ENCODE measurements at places on chromosomes 2 and 18.

DNA sequence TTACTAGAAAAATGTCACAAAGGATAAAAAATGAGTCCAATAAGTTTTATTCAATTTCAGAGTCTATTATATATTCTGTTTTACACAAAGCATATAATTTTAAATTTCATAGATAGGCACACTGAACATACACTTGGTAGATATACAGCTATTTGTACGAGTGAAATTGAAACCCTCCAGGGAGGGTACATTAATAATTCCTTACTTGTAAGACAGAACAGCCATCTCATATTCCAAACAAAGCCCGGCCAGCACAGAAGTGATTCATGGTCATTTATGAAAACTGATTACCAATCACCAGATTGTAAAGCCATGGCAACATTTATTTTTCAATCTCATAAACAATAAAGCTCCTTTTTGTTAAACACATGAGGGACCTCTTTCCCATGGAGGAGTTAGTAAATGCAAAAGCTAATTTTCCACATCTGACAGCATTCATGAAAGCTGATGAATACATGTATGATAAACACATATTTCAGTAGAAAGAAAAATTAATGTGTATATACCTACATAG is 190.6 kb downstream of the TDRD15 start:
- DNase-seq: no peak

DNA sequence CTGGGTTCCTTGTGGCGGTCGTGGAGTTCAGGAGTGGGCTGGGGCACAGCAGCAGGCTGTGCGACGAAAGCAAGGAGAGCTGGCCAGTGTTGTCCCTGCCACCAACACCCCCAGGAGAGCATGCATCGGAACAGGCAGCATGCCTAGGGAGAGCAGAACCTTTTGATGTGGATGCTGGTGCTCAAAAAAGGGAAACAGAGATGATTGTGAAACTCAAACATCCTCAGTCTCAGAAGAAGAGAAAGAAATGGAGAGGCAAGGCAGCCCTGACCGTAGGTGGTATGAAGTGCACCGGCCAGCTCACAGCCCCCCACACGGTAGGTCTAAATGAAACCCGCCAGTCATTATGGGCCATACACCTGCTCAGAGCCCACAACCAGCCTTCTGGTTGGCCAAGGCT is 253.4 kb downstream of the GBX2 start:
- no peak for DNase-seq

DNA sequence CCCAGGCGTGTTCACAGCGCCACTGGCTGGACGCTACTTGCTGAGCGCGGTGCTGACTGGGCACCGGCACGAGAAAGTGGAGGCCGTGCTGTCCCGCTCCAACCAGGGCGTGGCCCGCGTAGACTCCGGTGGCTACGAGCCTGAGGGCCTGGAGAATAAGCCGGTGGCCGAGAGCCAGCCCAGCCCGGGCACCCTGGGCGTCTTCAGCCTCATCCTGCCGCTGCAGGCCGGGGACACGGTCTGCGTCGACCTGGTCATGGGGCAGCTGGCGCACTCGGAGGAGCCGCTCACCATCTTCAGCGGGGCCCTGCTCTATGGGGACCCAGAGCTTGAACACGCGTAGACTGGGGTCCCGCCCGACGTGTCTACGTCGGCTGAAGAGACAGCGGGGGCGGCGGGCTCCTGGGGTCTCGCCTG is 891 bp upstream of the KHK start:
- DNase-seq: peak; percentile 64

DNA sequence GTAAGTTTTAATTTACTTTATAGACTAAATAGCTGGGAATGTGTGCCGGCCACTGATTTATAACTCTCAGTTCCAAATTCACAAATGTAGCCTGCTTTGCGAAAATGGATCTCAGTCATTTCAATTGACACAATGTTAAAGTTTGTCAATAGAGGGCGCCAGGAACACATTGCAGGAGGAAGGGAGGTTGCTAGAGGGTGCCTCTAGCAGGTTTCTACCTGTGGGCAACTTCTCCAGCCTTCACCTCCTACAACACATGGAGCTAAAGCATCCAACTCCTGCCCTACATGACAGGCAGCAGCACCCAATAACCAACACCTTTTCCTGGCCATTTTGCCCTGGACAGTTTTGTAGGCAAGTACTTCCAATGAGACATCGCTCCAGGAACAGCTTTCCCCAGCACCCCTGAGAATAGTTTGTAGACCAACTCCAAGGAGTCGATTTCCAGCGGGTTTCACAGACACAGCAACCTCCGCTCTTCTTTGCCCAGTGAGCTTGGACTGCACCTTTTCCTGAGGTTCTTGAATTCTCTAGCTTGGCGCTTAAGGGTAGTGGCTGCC is 784.8 kb upstream of the CDH2 start:
- no peak for DNase-seq

DNA sequence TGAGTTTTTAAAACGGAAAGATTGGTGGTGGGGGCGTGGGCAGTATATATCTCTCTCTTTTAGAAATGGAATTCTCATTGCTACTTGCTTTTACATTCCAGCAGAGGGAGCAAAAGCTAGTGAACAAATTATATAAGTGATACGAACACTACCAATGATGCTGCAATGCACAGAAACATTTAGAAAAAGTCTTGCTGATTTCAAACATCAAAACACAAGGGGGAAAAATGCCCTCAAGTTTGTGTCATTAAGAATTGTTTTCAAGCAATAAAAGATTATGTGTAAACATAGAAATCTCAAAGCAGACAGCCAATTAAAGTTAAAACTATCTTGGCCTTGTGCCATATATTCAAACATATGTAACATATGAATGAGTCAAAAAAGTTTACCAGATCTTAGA is 296.3 kb upstream of the KCNJ3 start:
- DNase-seq: no peak

- no peak for DNase-seq
Observed at GRCh38 chr2:24352664-24353063, 7.7 kb downstream of the ITSN2 start.

- DNase-seq: no peak
Observed at GRCh38 chr2:150076281-150076680, 411.2 kb downstream of the RND3 start.

- DNase-seq: no peak
Observed at GRCh38 chr2:17798338-17798737, 17.9 kb upstream of the MSGN1 start.

DNA sequence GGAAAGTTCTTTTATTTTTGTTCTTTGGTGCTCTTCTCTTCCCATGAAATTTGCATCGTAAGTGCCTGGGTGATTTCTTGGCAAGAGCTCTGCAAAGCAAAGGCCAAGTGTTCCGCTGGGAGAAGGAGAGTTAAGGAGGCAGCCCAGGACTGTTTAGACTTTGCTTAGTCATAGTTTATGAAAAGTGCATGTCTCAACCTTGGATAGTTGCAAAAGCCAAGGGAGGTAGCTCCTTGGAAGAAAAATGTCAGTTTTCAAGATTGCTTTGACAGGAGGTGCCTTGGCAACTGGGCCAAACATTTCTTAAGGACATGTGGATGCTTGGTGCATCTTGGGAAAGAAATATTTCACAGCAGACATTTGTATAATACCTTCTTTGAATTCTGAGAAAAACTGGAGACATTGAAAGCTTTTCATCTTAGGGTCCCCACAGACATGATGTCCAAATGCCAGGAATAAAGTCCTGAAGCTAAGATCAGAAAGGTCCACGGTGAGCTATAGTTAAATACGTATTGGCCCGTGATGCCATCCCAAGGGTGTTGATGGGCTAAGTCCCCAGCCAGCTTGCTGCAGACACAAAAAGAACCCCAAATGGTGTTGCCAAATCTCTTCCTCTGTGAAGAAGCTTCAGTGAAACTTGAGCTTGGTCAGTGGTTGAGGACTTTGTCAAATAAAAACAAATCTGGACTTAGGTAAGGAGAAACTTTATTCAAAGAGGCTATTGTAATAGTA is 96.3 kb upstream of the THUMPD2 start:
- DNase-seq: no peak

- DNase-seq: no peak
Observed at GRCh38 chr18:37900326-37900725, 334.7 kb upstream of the CELF4 start.

DNA sequence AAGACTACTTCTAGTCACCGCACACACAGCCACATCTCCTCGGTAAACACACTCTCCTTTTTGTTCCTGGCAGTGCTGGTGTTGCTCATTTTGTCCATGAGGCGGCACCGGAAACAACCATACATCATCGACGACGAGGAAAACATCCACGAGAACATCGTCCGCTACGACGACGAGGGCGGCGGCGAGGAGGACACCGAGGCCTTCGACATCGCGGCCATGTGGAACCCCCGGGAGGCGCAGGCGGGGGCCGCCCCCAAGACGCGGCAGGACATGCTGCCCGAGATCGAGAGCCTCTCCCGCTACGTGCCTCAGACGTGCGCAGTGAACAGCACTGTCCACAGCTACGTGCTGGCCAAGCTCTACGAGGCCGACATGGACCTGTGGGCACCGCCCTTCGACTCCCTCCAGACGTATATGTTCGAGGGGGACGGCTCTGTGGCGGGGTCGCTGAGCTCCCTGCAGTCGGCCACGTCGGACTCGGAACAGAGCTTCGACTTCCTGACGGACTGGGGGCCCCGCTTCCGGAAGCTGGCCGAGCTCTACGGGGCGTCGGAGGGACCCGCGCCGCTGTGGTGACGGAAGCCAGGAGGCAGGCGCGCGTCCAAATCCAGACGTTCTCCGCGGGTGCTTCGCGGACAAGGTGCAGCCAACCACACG is 221.0 kb downstream of the CDH20 start:
- peak; percentile 59 for DNase-seq

DNA sequence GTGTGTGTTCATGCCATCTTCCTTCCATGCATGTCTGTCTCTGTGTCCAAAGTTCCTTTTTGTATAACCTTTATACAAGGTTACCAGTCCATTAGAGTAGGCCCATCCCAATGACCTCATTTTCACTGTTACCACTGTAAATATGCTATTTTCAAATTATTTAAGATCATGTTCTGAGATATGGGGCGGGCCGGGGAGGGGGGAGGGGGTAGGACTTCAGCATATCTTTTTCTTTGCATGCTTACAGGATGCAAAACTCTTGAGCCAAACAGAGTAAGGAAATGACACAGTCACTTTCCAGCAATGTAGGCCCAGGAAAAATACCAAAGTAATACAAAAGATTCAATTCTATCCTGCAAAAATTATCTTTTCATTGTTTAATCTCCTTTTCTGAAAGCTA is 124.1 kb upstream of the HNRNPA3 start:
- no peak for DNase-seq

- DNase-seq: no peak
Observed at GRCh38 chr2:164141271-164141670, 405.5 kb upstream of the FIGN start.

- no peak for DNase-seq
Observed at GRCh38 chr2:148063633-148064032, 42.7 kb downstream of the MBD5 start.

DNA sequence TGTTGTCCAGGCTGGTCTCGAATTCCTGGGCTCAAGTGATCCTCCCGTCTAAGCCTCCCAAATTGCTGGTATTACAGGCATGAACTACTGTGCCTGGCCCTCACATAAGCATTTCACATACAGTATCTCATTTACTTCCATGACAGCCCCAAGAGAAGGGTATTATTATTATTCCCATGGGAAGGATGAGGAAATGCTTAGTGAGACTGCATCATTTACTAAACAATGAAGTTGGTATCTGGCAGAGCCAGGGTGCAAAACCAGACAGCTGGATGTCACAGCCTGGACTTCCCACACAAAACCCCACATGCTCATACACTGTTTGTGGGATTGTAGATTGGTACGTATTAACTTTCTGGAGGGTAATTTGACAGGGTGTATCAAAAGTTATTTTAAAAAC is 29.9 kb downstream of the DAPL1 start:
- DNase-seq: no peak

Data from activated CD8-positive, alpha-beta memory T cell treated with anti-CD3 and anti-CD28 coated beads, Interleukin-2, amount 10 ng/mL, durations not matched to agents 7 days and 5 days (primary cell).